ENCODE measurements at places on chromosomes 5 and 9. TPM values are rescaled to one million over a fixed set of nuclear protein-coding genes. Genes with fewer than 3 reads are reported as not detected.

The SUB1 gene
- total RNA-seq: 100 TPM

The TRPM6 gene
- total RNA-seq: 0.09 TPM

The PLAC8L1 gene
- not detected for total RNA-seq

The ANKRD34B gene
- under 0.01 TPM for total RNA-seq

The SPINK7 gene
- not detected for total RNA-seq

The ADGRD2 gene
- total RNA-seq: not detected

The CYLC2 gene
- total RNA-seq: not detected

The TMOD1 gene
- 0.87 TPM for total RNA-seq

The UNC5A gene
- total RNA-seq: 0.26 TPM

The PRDM9 gene
- total RNA-seq: not detected

The SPATA31A5 gene
- total RNA-seq: not detected

The CCT5 gene
- total RNA-seq: 704 TPM

The FER gene
- 18.2 TPM for total RNA-seq

The HAND1 gene
- total RNA-seq: not detected

The ARAP3 gene
- 28.7 TPM for total RNA-seq

The SMIM3 gene
- total RNA-seq: 6.6 TPM

The HDAC3 gene
- total RNA-seq: 55.4 TPM

All from dermis lymphatic vessel endothelial cell (primary cell).